ENCODE measurements at places on chromosomes 3 and 15.

GRCh38 chr3:55579496-55579895 is 92.4 kb upstream of the WNT5A start:
- DNase-seq, result no peak

DNA sequence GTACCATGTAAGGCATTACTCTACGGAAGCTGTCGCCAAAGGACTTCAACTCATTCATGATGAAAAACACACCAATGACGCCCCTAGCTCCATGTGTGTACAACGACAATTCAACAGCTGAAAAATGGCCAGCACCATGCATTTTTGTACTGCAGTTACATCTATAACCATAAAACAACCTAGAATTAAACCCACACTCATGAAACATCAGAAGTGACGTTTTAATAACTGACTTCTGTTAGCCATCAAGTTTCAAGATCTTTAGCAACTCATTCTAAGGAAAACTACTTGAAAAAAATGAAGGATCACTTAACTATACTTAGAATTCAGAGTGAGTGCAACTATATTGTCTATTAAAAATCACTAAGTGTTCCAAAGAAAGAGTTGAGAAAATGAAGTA is 84.9 kb downstream of the RFTN1 start:
- DNase-seq, result no peak

DNA sequence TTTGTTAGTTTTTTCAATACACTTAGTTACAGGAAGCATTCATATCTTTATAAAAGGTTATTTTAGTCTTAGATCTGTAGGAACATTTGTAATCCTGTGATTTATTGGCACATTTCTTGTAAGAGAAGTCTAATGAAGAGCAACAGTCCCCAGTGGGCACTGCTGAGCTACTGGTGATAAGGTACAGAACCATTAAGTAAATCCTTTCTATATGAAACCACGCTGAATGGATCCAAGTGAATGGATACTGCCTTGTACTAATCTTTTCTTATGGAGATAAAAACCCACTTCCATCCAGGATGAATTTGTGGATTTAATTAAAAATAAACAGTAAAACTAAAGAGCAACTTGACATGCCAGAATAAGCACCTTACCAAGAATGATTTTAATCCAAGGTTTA is 64.0 kb downstream of the SHQ1 start:
- no peak for DNase-seq

GRCh38 chr3:126540951-126541627 is 17.1 kb downstream of the CHST13 start:
- DNase-seq, result no peak

GRCh38 chr15:57734860-57735259 is 28.3 kb downstream of the POLR2M start:
- DNase-seq, result no peak

DNA sequence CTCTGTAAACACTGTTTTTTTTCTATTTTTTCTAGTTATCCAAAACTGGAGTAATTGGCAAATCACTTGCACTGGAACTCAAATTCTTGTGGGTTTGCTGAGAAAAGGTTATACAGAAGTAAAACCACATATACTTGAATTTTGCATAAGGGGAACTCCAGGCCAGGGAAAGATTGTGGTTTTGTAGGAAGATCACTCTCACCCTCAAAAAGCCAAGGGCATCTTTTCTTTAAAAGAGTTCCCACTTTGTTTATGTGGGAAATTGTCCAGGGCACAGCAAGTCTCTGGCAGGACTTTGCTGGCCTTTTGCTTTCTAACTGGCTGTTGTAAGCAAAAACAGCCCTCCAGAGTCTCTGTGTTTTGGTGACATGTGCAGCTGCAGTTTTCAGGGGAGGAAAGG is 340.3 kb upstream of the RBMS3 start:
- peak; percentile 69 for DNase-seq

- DNase-seq, result no peak
Observed at GRCh38 chr15:36737430-36737891, 158.0 kb downstream of the CDIN1 start.

DNA sequence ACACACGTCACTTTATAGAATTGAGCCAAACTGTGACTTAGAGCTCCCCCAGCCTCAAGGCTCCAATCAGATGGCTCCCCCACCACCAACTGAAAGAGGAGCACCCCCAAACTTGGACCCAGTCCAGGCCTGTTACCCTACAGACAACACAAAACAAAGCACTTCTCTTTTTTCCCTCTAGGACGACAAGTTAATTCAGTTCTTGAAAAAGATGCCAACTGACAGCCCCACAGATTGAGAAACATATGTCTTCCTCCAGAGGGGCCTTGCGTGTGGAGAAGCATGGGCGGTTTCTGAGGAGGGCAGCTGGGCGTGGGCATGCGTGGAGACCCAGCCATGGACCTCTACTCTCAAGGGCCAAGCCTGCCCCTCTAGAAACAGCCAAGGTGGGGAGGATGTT is 229.5 kb downstream of the SHQ1 start:
- no peak for DNase-seq

GRCh38 chr3:188530226-188530625 is 376.3 kb downstream of the LPP start:
- no peak for DNase-seq

- DNase-seq, result no peak
Observed at GRCh38 chr3:78724859-78725258, 1042.9 kb downstream of the ROBO1 start.

GRCh38 chr3:188826574-188826973 is 345.2 kb upstream of the TPRG1 start:
- no peak for DNase-seq

GRCh38 chr15:76565366-76565765 is 228.8 kb downstream of the ISL2 start:
- no peak for DNase-seq

GRCh38 chr3:88573472-88573871 is 423.7 kb downstream of the C3orf38 start:
- no peak for DNase-seq

- no peak for DNase-seq
Observed at GRCh38 chr15:51793521-51794305, 35.7 kb upstream of the TMOD3 start.

DNA sequence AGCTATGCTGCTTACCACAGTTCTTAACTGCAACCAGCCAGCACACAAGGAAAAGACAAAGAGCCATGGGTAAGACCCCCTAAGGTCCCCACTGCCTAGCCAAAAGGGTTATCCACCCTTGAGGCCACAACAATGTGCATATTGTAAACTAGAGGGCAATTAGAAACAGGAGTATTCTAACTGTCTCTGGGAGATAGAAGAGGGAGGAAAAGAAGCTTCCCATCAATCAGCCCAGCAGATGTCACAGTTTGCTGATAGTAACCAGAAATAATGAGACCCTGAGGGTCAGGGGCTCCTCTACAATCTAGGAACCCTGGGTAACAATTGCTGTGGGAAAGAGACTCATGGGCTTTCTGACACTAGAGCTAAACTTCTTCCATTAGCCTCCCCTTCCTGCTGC is 20.6 kb upstream of the IFT57 start:
- DNase-seq, result no peak

Data from GM06990 (cell line).